B cell (primary cell): ENCODE measurements at places on chromosomes 6 and 20. TPM values are rescaled to one million over a fixed set of nuclear protein-coding genes. Genes with fewer than 3 reads are reported as not detected.

Gene RNF182
- total RNA-seq = 0.10 TPM in 1 of 2 replicates, not detected in the other

Gene HSPA1L
- total RNA-seq = 2.0 and 2.4 TPM in 2 replicates

Gene RBM12
- total RNA-seq = 144 and 145 TPM in 2 replicates

Gene C4B
- 3.8 and 7.4 TPM in 2 replicates for total RNA-seq

Gene BANF2
- not detected in 2 replicates for total RNA-seq

Gene CPNE5
- total RNA-seq = 49.8 and 51.4 TPM in 2 replicates

Gene IMPG1
- total RNA-seq = not detected in 2 replicates

Gene DSP
- total RNA-seq = not detected in 2 replicates

Gene SPO11
- not detected in 2 replicates for total RNA-seq

Gene KCNS1
- total RNA-seq = not detected in 2 replicates

Gene HDGFL1
- total RNA-seq = not detected in 2 replicates

Gene CCR6
- total RNA-seq = 30.7 and 30.9 TPM in 2 replicates

Gene IPCEF1
- total RNA-seq = 0.70 and 0.94 TPM in 2 replicates

- DNase-seq = no peak
Observed at GRCh38 chr6:73309535-73309784, 44.6 kb downstream of the DPPA5 start.

GRCh38 chr6:83884523-83884922 is 25.0 kb downstream of the CYB5R4 start:
- DNase-seq = peak; percentile 62

- no peak for DNase-seq
Observed at GRCh38 chr20:17965042-17965697, 3.4 kb downstream of the SNX5 start.

DNA sequence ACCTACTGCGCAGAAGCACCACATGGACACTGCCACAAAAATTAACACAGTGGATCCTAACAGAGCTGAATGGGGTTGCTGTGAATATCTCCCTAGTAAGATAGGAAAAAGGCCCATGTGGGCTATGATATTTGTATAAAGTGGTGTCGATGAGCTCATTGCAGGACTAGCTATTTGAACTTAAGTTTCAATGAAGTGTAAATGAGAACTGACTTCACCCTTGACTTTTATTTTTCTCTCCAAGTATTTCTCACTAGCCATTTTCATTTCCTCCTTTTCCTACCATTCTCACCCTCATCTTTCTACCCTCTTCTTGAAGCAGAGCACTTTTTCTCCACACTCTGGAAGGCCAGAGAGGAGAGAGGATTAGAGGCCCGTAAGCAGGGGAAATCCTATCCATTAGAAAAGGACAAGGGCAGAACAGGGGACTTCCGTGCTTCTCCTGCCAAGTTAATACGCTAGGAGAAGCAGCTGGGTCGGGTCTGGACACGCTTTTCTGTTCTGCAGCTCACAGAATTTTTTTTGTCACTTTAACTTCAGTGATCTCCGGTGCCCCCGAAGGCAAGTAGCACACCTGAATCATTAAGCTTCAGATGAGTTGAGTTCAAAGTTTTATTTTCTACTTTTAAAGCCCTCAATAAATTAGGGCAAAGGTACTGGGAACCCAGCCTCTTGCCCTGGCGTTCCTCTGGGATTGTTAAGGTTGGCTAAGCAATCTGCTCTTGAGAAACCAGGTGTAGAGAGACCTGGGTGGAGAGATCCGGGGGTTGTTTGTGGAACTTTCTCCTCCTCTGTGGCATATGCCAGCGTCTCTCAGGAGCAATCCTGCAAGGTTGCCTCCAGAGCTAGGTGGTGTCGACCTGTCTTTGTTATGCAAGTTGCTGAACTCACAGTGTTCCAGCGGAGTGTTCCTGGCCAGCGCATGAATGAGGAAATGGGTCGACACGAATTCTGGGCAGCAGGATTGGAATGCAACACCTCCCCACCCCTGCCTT is 56.2 kb upstream of the ARID1B start:
- DNase-seq = peak; percentile 46

DNA sequence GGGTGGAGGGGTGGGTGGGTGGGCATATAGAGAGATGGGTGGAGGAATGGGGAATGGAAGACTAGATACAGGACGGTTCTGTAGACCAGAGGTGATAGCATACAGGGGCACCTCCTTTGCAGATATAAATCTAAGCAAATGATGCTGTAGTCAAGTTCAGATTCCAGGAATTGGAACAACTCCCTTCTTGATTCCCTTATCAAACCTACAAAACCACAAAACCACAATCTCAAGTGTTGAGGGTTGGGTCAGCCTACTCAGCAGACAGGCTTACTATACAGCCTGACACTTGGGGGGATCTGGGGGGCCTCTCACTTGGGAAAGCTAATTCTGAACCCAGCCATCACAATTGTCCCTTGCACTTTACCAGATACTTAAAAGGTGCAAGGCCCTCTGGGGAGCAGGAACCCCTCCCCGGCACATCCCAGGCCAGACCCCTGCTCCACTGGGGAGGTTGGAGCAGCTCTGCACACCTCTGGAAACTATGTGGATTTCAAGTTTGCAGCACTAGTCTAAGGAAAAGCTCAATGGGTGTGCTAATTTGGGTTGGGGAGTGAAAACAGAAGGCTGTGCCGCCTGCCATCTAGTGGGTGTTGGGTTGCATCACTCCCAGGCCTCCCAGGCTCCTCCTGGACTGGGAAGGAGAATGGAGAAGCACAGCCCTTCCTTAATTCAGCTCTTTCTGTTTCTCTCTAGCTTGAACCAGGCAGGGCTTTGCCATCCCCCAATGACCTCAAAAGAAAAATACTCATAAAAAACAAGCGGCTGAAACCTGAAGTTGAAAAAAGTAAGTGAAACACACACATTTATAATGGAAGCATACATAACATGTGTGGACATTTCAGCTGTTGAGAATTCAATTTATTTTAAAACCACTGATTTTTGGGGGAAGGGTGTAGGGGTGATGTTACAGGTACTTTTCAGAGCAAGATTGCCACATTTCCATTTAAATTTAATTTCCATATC is 121.2 kb upstream of the LAMP5 start:
- DNase-seq = no peak

GRCh38 chr6:79440598-79440997 is 96.6 kb downstream of the LCA5 start:
- DNase-seq = no peak

GRCh38 chr6:134945045-134945444 is 4.9 kb downstream of the ALDH8A1 start:
- no peak for DNase-seq

- DNase-seq = no peak
Observed at GRCh38 chr6:16078064-16078463, 50.8 kb upstream of the MYLIP start.

DNA sequence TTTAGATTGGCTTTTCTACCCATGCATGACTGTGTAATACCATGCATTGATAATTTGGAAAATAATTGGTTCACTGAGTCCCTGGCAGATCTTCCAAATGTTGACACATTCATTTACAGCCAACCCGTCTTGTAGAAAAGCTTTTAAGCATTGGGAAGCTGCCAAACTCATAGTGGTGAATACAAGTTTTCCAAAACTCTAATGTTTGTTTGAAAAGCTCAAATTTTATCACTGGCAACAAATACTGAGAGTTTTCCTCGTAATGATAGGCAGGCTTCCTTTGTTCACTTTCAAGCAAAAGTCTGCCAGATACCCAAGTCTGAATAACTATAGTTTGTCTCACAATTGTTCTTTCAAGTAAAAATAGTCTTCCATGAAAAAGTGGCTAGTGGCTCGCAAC is 143.0 kb downstream of the FIG4 start:
- no peak for DNase-seq

GRCh38 chr6:53492860-53493634 is 51.9 kb downstream of the GCLC start:
- peak; percentile 64 for DNase-seq

GRCh38 chr20:37881601-37882343 is 21.2 kb upstream of the VSTM2L start:
- no peak for DNase-seq

GRCh38 chr6:51675922-51676275 is 411.5 kb downstream of the PKHD1 start:
- DNase-seq = no peak

DNA sequence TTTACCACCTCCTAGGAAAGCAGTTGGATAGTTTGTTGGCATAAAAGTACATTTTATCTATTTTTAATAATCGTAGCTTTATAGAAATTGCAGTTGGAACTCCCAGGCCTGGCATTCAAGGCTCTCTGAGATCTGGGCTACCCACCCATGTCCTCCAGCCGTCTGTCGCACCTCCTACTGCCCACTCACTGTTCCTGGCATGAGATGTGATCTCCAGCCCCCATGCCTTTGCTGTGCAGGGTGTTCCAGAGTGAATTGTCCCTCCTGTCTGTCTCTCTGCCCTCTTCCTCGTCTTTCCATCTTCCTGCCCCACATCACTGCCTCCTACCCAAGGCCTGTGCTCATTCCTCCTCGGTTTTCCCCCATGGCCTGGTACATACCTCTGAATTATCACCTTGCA is 50.7 kb downstream of the PTPN1 start:
- DNase-seq = no peak

DNA sequence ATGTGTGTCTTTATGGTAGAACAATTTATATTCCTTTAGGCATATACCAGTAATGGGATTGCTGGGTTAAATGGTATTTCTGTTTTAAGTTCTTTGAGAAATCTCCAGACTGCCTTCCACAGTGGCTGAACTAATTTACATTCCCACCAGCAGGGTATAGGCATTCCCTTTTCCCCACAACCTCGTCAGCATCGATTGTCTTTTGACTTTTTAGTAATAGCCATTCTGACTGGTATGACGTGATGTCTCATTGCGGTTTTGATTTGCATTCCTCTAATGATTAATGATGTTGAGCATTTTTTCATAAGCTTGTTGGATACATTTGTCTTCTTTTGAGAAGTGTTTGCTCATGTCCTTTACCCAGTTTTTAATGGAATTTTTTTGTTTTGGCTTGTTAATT is 5.3 kb upstream of the TASP1 start:
- DNase-seq = no peak

GRCh38 chr6:165552248-165552736 is 110.7 kb downstream of the PDE10A start:
- no peak for DNase-seq

DNA sequence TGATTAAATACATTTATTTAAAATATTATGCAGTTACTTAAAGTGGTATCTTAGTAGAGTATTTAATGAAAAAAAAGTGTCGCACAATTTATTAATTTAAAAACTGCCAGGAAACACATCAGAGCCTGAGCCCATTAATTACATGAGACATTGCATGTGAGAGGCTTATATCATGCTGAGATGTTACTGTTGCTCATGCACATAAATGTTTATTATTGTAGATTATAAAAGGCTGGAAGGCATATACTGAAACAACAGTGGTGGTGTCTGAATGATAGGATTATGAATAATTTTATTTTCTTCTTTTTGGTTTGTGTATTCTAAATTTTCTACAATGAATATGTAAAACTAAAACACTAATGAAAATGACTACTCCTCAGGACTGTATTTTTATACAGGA is 45.7 kb upstream of the TXNDC5 start:
- no peak for DNase-seq

DNA sequence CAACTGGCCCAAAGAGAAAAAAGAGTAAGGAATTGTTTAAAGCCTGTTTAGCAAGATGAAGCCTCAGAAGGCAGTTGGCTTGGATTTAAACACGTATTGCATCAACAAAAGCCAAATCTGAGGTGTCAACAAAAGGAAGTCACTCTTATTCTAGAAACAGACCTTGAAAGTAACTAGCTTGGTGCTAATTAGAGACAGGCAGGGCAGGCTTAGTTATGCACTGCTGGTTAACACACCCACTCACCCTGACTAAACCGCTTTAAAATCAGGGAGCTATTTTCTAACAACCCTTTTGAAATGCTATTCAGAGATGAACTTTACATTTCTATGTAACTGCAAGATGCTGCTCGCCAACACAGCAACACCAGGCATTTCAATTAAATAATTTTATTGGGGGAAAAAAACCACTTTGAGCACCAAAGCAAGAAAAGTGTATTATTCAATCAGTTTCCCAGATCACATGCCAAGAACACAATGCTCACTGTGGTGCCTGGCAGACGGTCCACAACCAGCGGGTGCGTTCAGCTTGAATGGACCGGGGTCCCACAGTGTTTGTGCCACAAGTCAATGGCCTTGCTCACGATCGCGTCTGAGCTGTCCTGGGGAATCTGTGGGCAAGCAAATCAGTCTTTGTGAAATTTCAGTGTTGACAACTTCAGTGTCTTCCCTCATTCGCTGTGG is 23.6 kb downstream of the TBC1D7 start:
- DNase-seq = peak; percentile 64

DNA sequence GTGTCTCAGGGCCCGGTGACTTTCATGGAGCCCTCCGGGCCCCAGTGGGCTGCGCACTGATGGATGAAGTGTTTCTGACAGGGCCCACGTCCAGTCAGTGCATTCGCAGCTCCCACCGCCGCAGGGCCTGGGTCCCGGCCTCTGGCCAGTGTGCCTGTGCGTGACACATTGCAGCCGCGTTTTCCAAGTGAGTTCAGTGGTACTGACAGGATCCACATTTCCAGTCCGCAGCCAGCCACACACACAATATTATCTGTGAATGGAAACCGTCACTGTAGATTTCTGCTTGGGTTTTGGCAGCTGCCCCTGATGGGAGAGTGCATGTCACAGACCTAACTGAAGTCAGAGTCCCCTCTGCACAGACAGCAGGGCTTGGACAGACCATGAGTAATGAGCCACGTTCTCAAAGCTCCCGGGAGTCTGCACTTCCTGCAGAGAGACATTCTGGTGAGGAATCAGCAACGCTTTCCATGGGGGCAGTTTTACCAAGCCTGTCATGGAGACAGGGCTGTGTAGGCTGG is 171.4 kb downstream of the MYLK4 start:
- DNase-seq = no peak

DNA sequence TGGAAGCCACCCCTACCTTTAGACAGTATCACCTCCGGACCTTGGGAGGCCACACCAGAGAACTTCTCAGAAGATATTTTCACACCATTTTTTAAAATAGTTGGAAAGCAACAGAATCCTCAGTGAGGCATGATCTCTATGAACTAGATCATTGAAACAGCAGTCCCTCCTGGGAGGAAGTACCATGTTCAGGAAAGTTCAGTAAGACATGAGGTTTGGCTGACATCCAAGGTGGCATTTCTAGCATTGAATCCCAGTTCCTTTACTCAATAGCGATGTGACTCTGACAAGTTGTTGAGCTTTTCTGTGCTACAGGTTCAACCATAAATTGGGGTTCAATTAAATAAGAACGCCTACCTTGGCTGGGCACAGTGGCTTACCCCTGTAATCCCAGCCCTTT is 169.0 kb downstream of the TBC1D7 start:
- DNase-seq = no peak

DNA sequence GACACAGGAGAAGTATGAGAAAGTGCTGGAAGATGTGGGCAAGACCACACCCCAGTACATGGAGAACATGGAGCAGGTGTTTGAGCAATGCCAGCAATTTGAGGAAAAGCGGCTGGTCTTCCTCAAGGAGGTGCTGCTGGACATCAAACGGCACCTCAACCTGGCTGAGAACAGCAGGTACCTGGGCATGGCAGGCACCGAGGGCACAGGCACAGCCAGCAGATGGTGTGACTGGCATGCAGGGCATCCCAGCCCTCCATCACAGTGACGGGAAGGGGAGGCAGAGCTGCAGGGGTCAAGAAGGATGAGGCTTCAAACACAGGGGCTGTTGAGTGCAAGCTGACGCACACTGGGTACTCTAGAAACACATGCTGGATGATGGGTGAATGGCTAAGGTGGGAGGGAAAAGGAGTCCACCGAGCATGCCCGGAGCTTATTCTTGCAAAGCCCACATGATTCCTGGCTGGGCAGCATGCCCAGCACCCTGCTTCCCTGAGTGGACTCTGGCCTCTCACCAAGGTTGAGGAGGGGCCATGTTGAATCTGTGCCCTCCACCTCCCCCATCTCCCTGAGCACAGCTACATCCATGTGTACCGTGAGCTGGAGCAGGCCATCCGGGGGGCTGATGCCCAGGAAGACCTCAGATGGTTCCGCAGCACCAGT is 26.3 kb downstream of the SPDEF start:
- no peak for DNase-seq

- DNase-seq = no peak
Observed at GRCh38 chr20:19170148-19170547, 42.3 kb upstream of the SLC24A3 start.
